ENCODE measurements at places on chromosomes 3 and 15. TPM values are rescaled to one million over a fixed set of nuclear protein-coding genes. Genes with fewer than 3 reads are reported as not detected.

DNA sequence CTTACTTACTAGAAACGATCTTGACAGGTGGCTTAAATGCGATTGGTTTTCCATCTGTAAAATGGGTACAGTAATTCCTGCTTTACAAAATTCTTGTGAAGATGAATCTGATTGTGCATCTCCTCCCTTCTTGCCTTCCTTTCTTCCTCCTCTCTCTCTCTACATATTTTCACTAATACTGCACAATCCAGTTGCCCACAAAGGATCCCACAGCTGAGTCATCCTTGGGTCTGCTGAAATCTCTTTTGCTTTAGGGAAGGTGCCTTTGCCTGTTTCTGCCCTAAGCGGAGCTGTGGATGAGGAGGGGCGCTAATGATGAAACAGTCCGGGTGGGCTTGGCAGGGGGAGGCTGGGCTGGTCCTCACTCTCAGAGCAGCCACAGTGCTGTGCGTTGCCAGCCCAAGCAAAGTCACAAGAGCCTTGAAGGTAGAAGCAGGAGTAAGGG, 46.1 kb downstream of the AMOTL2 start:
- no peak for DNase-seq

- DNase-seq: no peak
These were observed 71.1 kb upstream of the XCR1 start for GRCh38 chr3:46098319-46098761.

GRCh38 chr15:66163553-66163952, 90.0 kb downstream of the MEGF11 start:
- no peak for DNase-seq

- no peak for DNase-seq
These were observed 1.5 kb downstream of the ARHGEF3 start for GRCh38 chr3:56800130-56800831.

DNA sequence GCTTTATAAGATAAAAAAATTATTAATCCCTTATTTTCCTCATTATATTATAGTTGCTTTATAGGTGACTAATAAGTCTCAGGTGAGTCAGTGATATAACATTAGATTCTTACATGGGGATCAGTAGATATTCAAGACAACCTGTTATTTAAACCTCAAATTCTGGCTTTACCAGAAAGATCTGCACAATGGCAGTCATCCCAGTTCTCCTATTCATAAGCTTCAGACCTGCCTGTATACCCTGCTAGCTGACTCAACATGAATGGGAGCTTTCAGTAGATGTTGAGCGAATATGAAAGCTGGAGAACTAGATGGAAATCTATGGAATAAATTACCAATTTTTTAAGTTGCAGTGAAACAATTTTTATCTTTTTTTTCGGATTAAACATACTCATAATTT, 20.5 kb upstream of the CCDC54 start:
- no peak for DNase-seq

GRCh38 chr15:67715170-67715569, 110.1 kb upstream of the SKOR1 start:
- no peak for DNase-seq

DNA sequence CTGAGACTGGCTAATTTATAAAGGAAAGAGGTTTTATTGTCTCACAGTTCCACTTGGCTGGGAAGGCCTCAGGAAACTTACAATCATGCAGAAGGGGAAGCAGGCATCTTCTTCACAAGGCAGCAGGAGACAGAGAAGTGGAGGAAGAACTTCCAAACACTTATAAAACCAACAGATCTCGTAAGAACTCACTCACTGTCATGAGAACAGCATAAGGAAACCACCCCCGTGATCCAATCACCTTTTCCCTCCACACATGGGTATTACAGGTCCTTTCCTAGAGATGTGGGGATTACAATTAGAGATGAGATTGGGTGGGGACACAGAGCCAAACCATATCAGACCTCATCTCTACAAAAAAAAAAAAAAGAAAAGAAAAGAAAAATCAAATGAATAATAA, 25.7 kb downstream of the CGGBP1 start:
- DNase-seq: no peak

- DNase-seq: no peak
These were observed 137.9 kb upstream of the COL8A1 start for GRCh38 chr3:99500485-99500884.

DNA sequence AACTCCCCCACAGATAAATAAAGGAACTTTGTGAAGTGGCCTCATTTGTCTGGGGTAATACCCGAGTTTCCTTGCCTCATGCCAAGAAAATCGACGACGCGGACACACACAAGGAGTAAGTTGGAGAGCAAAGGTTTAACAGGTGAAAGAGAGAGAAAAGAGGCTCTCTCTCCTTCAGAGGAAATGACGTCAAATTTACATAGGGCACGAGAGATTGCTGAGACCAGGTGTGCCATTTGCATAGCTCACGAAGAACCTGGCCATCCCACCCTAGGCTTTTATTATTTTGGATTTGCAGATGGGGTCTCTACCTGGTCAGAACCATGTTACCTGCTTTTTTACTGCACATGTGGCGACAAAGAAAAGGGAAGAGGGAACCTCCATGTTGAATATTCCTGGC, 49.3 kb upstream of the IGF2BP2 start:
- no peak for DNase-seq

- DNase-seq: no peak
These were observed 22.9 kb downstream of the ITPR1 start for GRCh38 chr3:4515916-4516579.

DNA sequence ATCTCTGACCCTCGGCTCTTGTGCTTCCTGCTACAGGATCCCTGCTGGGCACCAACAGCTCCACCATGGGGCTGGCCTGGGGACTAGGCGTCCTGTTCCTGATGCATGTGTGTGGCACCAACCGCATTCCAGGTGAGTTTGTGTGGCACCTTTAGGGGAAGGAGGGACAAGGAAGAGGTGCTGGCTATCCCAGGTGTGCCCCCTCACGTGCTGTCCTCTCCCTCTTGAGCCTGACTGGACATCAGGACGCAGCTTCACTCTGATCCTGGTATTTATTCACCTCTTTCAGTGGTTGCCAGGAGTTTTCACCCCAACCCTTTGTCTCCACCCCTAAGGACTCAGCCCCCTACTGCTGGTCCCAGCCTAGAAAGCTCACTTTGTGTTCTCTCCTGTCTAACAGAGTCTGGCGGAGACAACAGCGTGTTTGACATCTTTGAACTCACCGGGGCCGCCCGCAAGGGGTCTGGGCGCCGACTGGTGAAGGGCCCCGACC, 960 bp downstream of the THBS1 start:
- DNase-seq: no peak

DNA sequence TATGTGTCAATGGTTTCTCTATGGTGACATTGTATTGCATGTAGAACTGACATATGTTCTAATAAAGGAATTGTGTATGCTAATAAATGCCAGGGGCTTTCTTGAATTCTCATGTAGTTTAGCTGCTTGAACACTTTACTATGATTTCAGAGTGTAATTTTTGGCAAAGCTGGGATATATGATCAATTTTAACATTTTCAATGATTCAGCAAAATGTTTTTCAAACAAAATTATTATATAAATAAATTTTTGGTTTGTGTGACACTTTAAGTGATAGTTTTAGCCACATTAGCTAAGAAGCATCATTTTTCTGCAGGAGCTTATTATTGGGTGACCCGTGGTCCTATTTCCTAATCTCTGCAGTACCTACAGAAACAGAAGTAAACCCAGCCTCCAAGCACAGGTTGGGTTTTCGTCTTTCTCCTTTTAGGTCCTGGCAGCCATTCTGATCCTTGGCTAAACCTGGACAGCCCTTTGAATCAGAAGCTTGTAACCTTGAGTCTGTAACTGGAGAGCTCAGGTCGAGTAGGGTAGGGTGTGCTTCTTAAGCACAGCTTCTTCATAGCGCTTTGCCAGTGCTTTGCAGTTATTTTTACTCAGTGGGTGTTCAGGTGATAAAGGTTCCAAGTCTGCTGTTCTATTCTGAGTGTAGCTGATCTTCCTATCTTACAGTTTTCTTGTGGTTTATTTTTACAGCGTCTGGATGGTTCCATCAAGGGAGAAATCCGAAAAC, 74.2 kb downstream of the CHD2 start:
- DNase-seq: no peak

DNA sequence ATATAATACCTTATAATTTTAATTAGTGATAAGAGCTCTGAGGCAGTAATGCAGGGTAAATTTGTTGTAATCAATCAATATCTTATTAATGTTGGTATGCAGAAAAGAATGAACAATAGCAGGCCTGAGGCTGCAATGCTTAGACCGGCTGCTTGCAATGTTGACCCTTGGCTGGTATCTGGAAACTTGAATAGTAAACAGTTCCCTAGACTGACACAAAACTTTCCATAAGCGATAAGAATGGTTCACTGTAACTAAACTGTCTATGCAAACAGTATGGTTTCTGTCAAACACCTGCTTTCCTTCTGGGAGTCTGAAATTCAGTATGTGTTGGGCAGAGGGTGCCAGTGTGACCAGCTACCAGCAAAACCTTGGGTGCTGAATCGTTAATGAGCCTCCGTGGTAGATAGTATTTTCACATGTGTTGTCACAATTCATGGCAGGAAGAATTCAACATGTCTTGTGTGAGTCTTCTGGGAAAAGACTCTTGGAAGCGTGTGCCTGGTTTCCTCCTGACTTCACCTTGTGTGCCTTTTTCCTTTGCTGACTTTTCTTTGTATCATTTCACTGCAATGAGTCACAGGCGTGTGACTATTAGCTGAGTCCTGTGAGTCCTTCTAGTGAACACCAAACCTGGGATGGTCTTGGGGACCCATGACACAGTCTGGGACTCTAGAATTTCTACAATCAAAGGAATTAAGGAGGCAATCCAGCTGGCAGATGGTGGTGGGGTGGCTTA, 30.7 kb upstream of the CLRN1 start:
- peak; percentile 76 for DNase-seq

DNA sequence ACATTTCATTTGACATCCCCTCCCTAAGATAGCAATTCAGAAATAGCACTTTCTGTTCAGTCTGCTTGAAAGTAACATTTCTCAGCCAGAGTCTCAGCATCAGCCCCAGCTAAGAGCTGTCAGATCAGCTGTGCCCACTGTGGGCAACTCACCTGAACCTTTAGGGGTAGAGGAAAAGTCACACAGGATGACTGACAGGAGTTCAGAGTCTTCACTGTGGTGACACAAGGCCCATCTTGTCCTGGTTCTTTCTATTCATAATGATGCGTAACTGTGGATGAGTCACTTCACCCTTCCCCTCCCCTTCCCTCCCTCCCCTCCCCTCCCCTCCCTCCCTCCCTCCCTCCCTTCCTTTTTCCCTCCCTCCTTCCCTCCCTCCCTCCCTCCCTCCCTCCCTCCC, 96.1 kb upstream of the RASGRP1 start:
- DNase-seq: no peak

GRCh38 chr3:19527746-19528145, 379.4 kb downstream of the KCNH8 start:
- no peak for DNase-seq

DNA sequence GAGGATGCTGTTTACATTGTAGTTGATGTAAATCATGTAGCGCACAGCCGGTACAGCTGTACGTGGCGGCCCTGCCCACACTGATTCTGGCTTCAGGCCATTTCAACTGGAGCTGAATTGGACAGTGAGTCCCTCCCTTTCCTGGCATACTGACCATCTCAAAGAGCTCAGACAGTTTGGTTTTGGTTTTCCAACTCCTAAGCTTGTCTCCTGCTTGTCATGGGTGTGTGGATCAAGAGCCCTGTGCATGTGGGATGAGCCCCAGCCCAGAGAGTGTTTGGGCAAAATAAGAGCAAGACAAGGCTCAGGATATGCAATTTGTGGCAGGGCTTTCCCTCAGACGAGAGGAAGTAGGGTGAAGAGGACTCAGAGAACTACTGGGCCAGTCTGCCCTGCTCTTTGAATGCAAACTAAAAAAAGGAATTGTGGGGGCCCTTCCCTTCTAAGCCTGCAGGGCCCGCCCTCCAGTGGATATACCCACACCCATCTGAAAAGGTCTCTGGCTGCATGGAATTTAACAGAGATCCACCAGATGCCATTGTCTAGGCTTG, 13.3 kb downstream of the ITGA11 start:
- DNase-seq: no peak

GPR15 gene
- total RNA-seq: not detected

ICE2 gene
- 17.8 TPM for total RNA-seq

GRAMD1C gene
- 1.6 TPM for total RNA-seq

GOLGA8R gene
- 0.22 TPM for total RNA-seq

FRMD4B gene
- total RNA-seq: 8.5 TPM

SLC7A14 gene
- total RNA-seq: 0.12 TPM

ISL2 gene
- total RNA-seq: 0.69 TPM

TJP1 gene
- 78.6 TPM for total RNA-seq
